ENCODE measurements at places on chromosomes 3 and 15.

- DNase-seq: no peak
These were observed 6.0 kb upstream of the GRAMD1C start for GRCh38 chr3:113832477-113833164.

- no peak for DNase-seq
These were observed 121.9 kb downstream of the BBX start for GRCh38 chr3:107644631-107645030.

DNA sequence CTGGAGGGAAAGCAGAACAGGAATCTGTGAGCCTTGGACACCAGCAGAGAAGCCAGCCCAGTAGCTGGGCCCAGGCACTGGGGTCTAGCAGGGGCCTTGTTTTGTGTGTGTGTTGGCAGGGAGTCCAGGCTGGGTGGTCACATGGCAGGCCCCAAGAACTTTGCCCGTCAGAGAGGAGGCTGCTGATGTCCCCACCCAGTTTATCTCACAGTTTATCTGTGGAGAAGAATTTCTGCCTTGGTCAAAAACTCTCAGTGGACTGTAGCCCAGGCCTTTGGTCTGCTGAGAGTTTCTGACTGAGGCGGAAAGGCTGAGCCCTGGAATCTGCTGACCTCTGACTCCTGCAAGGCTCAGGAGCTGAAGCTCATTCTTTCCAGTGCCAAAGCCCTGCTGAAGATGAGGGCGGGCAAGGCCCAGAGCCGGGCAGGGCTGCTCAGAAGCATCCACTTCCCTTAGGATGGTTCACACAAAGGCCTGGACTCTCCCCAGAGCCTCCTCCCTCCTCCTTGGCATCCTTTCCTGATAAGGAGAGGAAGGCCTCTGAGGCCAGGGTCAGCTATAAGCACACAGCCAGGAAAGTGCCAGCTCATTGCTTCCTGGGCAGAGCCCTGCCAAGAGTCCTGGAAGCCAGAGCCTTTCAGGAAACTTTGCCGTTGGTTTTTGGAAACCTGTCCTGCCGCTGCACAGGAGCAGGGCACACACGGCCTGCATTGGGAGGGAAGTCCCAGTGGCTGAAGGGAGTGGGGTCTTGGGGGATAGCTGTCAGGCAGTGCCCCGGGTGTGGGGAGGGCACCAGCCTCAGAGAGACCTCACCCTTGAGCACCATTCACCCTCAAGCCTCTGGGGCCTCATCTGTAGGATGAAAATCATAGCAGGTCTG lies 37.2 kb upstream of the SLCO2A1 start:
- no peak for DNase-seq

- DNase-seq: no peak
These were observed 132.7 kb downstream of the ANXA2 start for GRCh38 chr15:60265057-60265456.

DNA sequence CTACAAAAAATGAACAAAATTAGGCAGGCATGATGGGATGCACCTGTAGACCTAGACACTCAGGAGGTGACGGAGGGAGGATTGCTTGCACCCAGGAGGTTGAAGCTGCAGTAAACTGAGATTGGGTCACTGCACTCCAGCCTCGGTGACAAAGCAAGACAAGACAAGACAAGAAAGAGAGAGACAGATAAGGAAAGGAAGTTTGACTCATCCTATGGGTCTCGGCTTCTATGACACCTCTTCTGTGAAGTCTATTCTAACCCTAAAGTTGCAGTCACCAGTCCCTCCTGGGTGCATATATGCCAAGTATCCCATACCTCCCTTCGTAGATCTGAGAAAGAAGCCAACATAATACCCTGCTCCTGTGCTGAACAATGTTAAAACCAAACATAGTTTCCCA lies 7.9 kb upstream of the ZMAT3 start:
- DNase-seq: no peak

GRCh38 chr3:138724443-138724842 lies 110.3 kb downstream of the PIK3CB start:
- DNase-seq: no peak

GRCh38 chr15:64425221-64425620 lies 35.2 kb upstream of the ZNF609 start:
- no peak for DNase-seq

DNA sequence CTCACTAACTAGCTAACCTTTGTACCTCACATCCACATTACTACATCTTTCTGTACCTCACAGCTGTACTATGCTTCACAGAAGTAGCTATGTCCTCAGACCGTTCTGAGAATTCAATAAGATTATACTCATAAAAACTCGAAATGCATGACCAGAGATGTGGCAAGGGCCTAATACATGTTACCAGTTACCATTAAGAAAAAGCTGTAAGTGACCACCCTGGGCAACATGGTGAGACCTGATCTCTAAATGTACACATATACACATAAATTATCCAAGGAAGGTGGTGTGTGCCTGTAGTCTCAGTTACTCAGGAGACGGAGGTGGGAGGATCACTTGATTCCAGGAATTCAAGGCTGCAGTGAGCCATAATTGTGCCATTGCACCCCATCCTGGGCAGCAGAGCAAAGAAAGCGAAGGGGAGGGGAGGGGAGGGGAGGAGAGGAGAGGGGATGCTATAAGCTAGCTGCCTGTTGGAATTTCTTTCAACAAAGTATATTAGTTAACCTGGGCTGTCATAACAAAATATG lies 482.6 kb upstream of the ZNF717 start:
- no peak for DNase-seq

- DNase-seq: no peak
These were observed 79.3 kb upstream of the SEC13 start for GRCh38 chr3:10400050-10400748.

DNA sequence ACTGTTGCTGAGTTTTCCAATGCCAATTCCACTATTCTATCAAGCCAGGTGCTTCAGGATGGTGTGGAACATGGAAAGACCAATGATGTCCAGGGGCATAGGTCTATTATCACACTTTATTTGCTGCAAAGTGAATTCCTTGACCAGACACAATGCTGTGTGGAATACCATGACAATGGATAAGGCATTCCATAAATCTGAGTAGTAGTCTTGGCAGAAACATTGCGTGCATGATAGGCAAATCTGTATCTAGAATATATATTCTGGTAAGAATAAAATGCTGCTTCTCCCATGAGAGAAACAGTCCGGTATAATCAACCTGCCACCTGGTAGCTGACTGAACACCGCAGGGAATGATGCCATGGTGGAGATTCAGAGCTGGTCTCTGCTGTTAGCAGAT lies 70.0 kb upstream of the ALDH1A3 start:
- DNase-seq: no peak

GRCh38 chr3:160830796-160831195 lies 74.8 kb downstream of the PPM1L start:
- no peak for DNase-seq

DNA sequence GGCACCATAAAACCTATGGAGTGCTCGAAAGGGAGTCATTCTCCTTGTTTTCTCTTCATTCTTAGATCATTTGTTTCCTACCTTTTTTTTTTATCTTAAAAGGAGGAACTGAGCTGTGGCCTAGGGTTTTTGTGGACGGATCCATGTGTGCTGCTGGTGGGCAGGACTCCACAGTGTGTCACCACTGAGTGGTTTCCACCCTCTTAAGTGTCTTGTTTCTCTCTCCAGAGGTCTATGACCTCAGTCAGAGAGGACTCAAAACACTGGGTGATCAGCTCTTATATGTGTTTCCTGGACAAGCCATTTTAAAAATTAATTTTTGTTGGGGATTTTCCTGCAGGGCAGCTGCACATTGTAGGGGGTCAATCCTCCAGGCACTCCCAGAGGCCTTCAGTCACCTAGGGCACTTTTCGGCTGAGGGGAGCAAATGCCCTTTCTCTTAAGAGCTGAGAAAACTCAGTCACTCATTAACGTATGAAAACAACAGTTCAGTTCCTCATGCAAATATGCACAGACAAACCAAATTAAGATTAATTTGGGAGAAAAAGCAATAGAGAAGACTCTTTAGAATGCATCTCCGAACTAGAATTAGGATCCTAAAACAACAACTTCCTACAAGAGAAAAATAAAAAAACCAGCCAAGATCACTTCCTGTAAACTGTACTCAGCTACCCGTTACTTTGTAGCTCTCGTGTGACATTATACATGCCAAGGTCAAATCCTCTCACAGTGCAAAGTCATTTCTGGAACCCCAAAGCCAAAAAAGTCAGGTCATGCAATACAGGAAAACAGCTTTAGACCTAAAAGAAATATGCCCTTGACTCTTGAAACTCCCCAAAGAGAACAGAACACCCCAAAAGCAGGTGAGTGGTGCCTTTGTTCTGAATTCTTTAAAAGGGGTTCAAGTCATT lies 27.6 kb upstream of the FAM3D start:
- no peak for DNase-seq

GRCh38 chr3:139547666-139548065 lies 8.1 kb upstream of the RBP1 start:
- no peak for DNase-seq

GRCh38 chr15:57384816-57385215 lies 8.5 kb downstream of the CGNL1 start:
- DNase-seq: no peak

- DNase-seq: no peak
These were observed 48.9 kb downstream of the TMEM44 start for GRCh38 chr3:194584320-194584776.

- no peak for DNase-seq
These were observed 138.9 kb upstream of the COL8A1 start for GRCh38 chr3:99499235-99500158.

DNA sequence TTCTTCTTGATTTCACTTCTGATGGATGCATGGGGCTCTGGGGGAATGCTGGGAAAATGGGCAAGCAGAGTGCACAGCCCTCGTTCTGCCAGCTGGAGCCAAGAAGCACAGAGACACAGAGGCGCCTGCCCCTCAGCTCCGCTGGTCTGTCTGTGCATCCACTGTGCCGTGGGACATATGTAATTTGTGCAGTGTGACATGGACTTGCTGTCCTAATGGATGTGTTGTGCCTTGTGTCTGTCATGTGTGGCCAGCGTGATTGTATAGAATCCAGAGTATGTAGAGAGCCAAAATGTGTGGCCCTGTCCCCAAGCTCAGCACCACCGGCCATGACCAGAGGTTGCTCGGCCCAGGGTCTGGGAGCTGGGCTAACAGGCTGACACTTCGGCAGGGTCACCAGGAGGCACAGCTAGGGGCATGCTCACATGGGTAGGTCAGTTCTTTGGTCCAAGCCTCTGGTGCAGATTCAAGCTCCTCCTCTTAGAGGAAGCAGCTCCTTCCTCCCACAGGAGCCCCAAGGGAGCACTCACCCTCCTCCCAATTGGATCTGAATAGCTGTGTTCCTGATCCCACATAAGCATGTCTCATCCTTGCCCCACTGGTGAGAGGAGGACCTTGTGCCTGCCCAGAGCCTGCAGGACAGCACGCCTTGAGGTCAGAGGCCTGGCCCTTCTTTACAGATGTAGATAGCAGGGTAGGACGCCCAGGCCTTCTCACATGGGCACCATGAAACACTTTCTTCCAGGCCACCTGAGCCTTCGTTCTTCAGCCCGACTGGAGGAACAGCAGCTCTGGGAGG lies 100.8 kb upstream of the ABHD17C start:
- DNase-seq: no peak

DNA sequence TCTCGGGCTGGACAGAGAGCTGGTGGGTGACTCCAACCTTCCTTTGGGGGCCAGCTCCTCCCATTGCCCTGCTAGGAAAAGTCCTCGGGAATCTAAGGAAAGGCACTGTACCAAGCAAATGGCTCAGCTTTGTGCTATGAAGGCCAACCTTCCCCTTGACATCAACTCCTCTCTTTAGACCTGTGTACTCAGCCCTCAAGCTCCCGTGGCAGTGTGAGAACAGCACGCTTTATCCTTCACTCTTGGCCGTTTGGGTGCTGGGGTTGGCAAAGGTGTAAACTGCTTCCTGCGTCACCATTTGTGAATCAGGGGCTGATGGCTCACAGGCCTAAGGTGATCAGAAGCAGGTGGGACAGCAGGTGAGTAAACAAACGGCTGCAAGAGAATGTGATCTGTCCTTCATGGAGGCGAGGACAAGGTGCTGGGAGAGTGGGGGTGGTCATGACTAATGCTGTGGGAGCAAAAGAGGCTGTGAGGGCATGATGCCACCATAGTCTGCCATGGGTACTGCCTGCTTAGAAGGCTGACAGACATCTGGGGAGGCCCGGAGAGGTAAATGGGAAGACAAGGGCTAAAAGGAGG lies 165.2 kb upstream of the TPM1 start:
- DNase-seq: no peak

DNA sequence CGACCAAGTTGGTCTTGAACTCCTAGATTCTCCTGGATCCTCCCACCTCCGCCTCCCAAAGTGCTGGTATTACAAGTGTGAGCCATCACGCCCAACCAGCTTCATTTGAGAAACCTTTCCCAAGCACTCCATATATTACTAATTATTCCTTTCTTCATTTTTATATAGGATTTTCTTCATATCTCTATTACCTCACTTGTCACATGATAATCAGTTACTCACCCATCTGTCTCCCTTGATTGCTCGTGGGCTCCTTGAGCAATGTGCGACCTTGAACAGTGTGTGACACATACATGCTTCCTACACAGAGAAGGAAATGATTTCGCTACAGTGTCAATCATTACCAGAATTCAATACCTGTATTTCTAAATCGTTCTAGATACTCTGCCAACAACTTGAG lies 110.7 kb upstream of the C2CD4B start:
- DNase-seq: no peak

DNA sequence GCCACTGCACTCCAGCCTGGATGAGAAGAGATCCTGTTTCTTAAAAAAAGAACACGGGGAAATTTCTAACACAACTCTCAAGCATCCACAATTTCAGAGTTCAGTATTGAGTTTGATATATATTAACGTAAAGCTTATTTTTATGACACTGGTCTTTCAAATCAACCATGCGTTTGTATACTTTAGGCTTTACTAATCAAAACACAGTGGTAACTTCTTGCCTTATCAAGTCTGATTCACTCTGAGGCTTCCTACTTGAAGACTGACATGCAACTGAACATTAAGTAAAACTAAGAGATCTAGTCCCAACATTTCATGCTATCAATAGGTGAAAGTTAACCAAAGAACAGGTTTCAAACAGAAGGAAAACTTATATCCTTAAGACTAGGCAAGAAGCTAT lies 46.7 kb downstream of the PRTG start:
- no peak for DNase-seq

DNA sequence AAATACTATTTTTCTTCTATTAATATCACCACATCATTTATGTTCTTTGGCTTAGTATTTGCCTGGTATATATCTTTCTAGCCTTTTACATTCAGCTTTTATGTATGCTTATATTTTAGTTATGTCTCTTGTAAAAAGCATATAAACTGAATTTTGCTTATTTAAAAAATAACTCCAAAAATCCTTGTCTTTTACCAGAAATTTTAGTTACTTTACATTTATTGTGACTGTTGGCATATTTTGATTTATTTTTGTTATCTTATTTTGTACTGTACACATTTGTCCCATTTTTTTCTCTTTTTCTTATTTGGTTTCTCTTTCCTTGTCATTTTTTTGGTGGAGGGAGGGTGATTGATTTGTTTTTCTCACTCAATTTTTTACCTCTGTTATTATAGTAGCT lies 169.6 kb downstream of the UACA start:
- DNase-seq: no peak

- no peak for DNase-seq
These were observed 7.8 kb downstream of the DCBLD2 start for GRCh38 chr3:98893740-98894139.

All from NCI-H1694 treated with DMSO at 0.1 percent for 48 hours (cell line).